ENCODE measurements at places on chromosomes 3 and 15.

GRCh38 chr3:186273586-186273985 is 88.4 kb downstream of the DGKG start:
- no peak for DNase-seq

GRCh38 chr15:77069521-77070121 is 1.3 kb downstream of the TSPAN3 start:
- DNase-seq: peak; percentile 94

DNA sequence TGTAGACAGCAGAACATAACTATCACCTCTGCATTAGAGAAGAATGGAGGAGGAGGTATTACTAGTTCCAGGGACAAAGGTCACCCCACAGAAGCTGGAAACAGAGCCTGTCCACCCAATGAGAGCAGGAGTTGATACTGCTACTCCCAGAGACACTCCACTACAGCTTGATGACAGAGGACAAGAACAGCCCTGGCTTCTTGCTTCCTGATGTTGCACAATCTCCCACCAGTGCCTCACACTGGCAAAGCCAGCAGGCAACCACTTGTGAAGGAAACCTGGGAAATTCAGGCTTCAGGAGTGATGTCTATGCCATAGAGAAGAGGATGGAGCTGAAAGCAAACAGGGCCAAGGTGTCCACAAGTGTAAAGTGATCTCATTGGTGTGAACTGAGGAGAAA is 78.0 kb upstream of the POU1F1 start:
- DNase-seq: no peak

DNA sequence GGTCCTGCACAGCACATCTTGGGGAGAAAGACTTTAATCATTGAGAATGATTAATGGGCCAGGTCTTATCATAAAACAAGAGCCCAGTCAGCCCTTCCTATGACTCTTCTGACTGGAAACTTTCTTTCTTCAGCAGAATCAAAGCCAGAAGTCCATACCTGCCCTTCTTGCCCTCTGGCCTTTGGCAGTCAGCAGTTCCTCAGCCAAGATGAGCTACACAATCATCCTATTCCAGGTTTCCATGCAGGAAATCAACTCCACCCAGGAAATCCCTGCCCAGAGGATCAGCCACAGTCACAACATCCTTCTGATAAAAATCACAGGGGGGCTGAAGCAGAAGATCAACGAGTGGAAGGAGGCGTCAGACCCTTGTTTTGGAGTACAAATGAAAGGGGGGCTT is 26.9 kb downstream of the ZNF589 start:
- no peak for DNase-seq

DNA sequence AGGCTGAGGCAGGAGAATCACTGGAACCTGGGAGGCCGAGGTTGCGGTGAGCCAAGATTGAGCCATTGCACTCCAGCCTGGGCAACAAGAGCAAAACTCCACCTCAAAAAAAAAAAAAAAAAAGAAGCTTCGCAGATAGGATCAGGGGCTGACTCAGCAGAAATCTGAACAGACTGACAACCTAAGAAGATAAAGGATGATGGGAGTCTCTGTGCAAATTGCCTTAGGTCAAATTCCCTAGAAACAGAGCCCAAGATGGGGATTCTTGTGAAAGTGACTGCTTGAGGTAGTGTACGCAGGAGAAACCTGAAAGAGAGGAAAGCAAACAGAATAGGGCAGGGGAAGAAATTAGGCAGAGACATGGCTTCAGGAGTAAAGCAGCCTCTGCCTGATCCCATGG is 160.8 kb upstream of the LRIG1 start:
- no peak for DNase-seq

DNA sequence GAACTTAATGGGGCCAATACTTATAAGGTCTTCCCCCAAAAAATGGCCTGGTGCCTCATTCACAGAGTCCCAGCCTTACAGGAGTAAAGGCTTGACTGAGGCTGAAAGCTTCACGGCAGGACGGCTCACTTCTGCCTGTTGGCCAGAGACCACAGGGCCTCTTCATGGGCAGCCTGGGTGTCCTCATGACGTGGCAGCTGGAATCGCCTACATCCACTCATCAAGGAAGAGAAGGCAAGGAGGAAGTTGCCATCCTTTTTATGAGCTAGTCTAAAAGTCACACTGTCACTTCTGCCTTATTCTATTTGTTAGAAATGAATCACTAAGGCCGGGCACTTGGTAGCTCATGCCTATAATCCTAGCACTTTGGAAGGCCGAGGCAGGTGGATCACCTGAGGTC is 89.3 kb upstream of the DGKG start:
- DNase-seq: no peak
